ENCODE measurements at places on chromosomes 2 and 18. TPM values are rescaled to one million over a fixed set of nuclear protein-coding genes. Genes with fewer than 3 reads are reported as not detected.

UBXN2A gene
- 16.1 TPM for total RNA-seq

DQX1 gene
- total RNA-seq, result not detected

LYPD6B gene
- not detected for total RNA-seq

DNA sequence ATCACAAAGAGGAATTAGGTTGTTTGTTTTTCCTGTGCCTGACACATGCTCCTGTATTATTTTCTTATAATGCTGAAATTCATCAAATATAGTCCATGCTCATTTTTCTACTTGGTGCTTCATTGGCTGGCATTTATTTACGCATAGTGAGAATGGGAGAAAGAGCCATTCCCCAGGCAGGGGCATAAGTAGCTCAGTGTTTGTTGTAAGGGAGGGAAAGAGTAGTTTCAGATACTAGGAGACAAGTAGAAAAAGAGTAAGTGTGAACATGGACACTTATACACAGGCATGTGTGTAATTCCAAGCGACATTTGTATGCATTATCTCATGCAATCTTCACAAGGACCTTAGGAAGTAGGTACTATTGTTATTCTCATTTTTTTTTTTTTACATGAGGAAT is 111.9 kb upstream of the UGP2 start:
- no peak for DNase-seq

GRCh38 chr18:77114415-77115191 is 18.0 kb downstream of the MBP start:
- peak; percentile 72 for DNase-seq

DNA sequence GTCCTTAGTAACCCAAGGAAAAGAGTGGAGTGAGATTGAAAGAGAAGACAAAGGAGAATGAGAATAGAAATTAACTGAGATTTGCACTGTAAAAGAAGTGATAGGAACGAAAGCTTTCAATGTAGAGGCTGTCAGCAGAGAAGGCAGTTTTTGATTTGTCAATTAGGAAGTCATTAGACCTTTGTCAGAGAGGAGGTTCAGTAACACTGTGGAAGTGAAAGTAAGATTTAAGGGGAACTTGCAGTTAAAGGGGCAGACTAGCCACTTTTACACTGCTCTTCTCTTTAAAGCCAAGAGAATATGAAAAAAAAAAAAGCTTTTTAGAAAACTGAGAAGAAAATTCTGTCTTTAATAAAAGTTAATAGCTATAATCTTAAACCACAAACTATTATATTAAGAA is 11.5 kb upstream of the KYNU start:
- no peak for DNase-seq

GRCh38 chr2:120204022-120204405 is 19.2 kb downstream of the TMEM185B start:
- DNase-seq, result no peak

- DNase-seq, result no peak
These were observed 78.5 kb downstream of the RPIA start for GRCh38 chr2:88770016-88770415.

DNA sequence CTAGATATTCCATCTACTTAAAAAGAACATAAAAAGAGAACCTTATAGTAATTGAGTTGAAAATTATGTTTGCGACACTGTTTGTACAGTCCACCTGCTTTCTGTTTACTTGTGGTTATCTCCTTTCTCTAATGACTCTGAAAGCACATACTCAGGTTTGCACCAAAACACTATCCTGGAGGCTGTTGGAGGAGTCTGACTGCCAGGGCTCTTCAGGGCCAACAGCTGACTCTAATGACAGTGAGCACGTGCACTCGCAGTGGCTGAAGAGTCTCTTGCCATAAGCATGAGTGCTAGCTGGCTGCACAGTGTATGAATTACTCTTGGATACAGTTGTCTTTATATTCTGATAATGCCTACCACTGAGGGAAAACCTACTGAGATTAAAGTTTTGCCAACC is 16.7 kb upstream of the GLS start:
- DNase-seq, result no peak

DNA sequence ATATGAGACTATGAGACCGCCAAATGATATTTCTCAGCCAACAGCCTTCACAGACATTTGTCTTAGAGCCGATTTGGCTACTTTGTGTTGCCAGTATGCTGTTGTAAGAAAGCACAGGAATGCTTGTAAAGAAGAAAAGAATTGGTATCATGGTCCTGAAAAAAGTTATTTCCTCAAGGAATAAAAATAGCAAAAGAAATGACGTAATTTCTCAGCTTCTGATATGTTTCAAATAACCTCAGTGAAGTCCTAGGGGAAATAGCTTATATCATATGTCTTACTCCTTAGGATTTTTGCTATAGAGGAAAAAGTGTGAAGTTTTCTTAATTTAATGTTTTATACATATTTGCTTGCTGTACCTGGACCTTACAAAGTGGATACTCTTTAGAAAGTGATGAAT is 23.0 kb downstream of the SCN1A start:
- DNase-seq, result no peak

DNA sequence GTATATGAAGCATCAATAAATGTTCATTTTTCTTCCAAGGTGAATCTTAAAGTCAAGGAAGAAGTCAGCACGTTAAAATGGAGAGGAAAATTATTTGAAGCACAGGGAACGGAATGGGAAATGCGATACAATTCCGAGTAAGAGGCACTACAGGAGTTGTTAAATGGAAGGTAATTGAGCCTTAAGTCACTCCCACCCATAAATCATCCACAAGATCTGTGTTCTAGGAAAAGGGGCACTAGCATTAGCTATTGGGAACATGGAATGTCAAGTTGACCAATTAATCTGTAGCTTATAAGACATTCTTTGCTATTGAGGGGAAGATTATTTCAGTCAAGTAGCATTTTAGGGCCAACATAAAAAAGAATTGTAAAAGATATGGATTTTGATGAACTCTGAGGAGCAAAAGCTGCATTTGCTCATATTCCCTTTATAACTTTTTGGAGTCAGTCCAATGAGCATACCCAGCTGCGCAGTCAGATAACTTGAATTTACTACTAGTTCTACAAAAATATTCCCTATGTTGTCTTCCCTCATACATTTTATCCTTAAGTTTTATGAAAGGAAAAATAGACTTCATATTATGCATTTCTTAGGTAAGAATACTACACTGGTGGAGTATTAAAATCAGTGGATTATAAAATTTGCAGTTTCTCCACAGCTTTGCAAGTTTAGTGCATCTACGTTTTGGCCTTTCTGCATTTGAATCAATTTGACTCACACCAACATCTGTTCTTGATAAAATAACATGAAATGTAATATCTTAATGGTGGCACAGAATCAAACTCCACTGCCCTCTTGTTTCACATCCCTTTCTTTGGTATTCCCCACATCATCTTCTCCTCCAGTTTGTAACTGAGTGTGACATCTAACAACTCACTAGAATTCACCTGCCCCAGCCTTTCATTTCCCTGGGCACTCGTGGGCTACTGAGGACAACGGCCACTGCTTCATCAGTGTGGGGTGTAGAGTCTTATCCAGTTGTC is 95.6 kb downstream of the SP3 start:
- no peak for DNase-seq

DNA sequence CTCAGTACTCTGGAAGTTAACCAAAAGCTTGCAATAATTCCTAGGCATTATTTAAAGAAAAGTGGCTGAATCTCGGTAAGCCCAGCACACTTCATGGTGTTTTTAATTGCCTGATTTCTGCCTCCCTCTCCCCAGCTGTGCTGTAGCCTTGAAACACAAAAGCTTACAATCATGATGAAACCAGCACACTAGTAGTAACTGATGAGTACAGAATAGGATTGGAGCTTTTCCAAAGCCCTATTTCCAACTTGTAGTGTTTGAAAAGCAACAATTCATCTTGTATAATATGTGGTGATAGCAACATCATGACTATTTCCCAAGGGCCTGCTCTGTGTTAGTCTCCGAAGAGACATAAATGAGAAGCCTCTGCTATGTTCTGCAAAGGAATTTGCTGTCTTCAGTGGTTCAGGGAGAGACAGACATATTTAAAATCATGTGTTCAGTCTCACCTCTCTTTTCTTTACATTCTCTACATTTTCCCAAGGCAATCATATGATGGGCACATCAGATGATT is 1015.0 kb downstream of the BCL11A start:
- no peak for DNase-seq

GRCh38 chr2:138504092-138504491 is 2.5 kb downstream of the SPOPL start:
- DNase-seq, result no peak

DNA sequence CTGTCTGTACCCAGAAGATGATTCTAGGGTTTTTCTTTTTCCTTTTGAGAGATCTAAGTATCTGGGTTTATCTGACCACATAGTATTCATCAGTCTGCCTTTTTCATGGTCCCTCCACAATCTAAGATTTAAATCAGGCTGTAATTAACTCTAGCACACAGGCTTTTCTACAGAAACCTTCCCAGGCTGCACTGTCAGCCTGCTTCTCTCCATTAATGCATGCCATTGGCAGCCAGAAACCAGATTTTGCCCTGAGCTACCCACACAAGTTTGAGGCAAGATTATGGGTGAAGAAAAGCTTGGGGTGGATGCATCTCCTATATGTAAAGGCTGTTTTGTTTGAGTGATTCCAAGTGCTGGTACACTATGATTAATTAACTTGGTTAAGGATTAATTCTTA is 45.7 kb upstream of the EML4 start:
- no peak for DNase-seq

- DNase-seq, result no peak
These were observed 43.9 kb downstream of the CLIP4 start for GRCh38 chr2:29159125-29159524.

- no peak for DNase-seq
These were observed 109.2 kb upstream of the THOC1 start for GRCh38 chr18:377088-377487.

GRCh38 chr2:54605836-54606235 is 117.6 kb upstream of the EML6 start:
- no peak for DNase-seq

- no peak for DNase-seq
These were observed 35.7 kb upstream of the POLE4 start for GRCh38 chr2:74922592-74923227.

DNA sequence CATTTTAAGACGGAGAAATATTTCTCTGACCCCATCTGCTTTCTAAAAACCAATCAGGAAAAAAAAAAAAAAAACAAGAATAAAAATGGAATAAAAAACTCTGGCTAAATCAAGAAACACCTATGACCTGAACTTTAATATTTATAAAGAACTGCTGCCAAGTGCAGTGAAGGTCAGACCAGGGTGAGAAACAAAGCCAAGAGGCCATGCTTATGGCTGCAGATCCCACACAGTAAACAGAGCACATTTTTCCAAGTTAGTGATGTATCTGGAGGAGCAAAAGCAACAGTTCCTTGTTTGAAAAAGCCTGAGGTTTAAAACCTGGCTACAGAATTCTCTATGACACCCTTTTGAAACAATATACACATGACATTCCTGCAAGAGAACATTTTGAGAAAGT is 242.3 kb downstream of the SRBD1 start:
- DNase-seq, result no peak

- DNase-seq, result no peak
These were observed 29.3 kb downstream of the GPR55 start for GRCh38 chr2:230895536-230896345.

GRCh38 chr2:220064111-220065030 is 436.9 kb downstream of the SLC4A3 start:
- no peak for DNase-seq
